A549 treated with CORT108297 at 1 μM for 4 hours (cell line): ENCODE measurements at places on chromosomes 2 and 18. TPM values are rescaled to one million over a fixed set of nuclear protein-coding genes. Genes with fewer than 3 reads are reported as not detected.

The IL36G gene
- total RNA-seq: not detected in 5 replicates

The RGPD3 gene
- 0.12 to 0.20 TPM (median 0.16 TPM) in 5 replicates for total RNA-seq

The GCG gene
- total RNA-seq: not detected in 5 replicates

The WNT6 gene
- 0.05 to 0.28 TPM (median 0.17 TPM) in 4 of 5 replicates, not detected in the other for total RNA-seq

The IL36RN gene
- total RNA-seq: 0.05 to 0.25 TPM (median 0.14 TPM) in 4 of 5 replicates, not detected in the other

The SAG gene
- not detected in 5 replicates for total RNA-seq

The WDSUB1 gene
- 7.7 to 8.5 TPM (median 8.4 TPM) in 5 replicates for total RNA-seq
